ENCODE measurements at places on chromosomes 5 and 9.

DNA sequence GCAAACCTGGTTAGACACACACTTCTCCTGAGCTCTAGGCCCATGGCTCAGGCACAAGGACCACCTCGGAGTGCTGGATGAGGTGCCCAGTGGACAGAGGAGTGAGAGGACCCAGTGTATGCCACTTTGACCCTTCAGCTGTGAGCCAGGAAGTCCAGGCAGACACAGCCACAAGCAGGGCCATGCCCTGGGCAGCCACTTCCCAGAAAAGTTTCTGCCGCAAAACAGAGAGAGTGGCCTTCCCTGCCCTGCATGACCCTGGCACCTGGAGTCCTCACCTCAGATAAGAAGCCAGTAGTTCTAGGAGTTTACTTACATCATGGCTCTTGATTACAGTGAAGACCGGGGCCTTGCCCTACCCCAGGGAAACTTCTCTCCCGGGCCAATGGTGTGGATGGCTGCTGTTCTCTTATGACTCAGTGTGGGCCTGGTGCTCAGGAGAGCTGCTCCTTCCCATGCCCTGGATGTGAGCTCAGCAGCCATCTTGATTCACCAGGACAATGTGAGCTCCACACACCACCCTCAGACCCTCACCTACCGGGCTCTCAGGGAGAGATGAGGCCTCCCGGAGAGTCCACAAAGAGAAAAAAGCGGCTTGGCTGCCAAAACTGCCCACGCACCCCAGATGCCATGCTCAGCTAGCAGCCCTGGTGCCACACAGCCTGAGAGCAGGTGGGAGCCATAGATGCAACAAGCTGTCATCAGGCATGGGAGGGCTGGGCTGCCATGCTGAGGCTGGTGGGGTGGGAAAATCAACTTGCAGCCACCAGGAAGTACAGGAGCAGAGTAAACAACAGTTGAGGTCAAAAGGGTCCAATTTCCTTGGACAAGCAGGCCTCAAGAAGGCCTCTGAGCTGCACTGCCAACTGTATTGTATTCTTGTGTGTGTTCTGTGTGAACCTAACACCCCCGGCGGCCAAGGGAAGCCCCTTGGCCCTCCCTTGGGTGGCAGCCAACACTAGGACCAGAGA, 11.7 kb upstream of the IRF1 start:
- DNase-seq, result no peak

- DNase-seq, result no peak
These were observed 622 bp upstream of the ISL1 start for GRCh38 chr5:51382521-51383130.

DNA sequence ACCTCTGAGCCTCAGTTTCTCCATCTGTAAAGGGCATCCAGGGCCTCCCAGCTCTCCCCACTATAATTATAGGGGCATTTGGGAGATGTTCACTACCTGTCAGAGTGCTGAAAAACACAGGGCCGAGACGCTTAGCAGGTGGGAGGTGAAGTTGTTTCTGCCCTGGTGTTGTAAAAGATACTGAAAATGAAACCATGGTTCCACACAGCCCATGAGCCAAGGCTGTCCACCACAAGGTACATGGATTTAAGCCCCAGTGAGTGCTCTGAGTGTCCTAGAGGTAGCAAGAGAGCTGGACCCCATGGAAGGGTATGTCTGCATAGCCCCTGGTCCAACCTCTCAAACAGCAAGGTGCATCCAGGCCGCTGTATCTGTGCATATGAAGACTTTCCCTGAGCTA, 137.5 kb downstream of the C5orf15 start:
- no peak for DNase-seq

GRCh38 chr9:136093995-136094881, 851 bp downstream of the NACC2 start:
- peak; percentile 40 for DNase-seq

DNA sequence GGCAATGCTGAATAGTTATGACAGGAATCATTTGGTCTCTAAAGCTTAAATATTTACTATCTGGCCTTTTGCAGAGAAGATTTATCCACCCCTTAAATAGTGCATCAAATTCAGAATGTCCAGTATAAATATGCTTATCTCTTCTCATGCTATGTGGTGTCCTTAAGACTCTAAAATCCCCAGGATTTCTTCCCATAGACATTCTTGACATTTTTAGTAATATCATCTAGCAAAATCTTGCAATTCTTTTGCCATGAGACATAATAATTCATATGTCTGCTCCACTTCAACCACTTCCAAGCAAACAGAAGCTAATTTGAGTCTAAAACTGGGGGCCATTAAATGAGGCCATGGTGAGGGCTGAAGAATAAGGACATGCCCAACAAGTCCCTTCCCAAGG, 1923.4 kb upstream of the CDH9 start:
- DNase-seq, result no peak

- no peak for DNase-seq
These were observed 55.2 kb upstream of the TUSC1 start for GRCh38 chr9:25733336-25733982.

GRCh38 chr5:178323961-178324360, 91.4 kb upstream of the PHYKPL start:
- no peak for DNase-seq

DNA sequence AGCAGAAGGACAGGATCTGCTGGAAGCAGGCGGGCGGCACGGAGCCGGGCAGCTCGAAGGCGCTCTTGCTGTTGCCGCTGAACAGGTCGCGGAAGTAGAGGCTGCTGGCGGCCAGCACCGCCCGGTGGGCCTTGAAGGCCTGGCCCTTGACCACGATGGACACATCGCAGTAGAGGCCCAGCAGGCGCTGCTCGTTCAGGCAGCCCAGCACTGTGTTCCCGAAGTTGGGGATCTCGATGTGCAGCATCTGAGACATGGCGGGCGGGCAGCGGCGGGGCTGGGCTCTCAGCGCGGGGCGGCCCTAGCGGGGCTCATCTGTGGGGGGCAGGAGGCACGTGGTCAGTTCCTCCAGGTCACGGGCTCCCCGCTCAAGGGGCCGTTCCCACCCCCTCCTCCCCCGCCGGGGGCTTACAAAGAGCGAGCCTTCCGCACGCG, 44.8 kb downstream of the NACC2 start:
- no peak for DNase-seq

GRCh38 chr9:113720495-113720894, 155.6 kb upstream of the ZNF618 start:
- no peak for DNase-seq

- DNase-seq, result peak; percentile 63
These were observed 56.7 kb downstream of the MAPKAP1 start for GRCh38 chr9:125650271-125650737.

- DNase-seq, result no peak
These were observed 850.6 kb upstream of the WWC1 start for GRCh38 chr5:167440846-167441245.

GRCh38 chr5:10172247-10172646, 77.4 kb downstream of the ATPSCKMT start:
- no peak for DNase-seq

DNA sequence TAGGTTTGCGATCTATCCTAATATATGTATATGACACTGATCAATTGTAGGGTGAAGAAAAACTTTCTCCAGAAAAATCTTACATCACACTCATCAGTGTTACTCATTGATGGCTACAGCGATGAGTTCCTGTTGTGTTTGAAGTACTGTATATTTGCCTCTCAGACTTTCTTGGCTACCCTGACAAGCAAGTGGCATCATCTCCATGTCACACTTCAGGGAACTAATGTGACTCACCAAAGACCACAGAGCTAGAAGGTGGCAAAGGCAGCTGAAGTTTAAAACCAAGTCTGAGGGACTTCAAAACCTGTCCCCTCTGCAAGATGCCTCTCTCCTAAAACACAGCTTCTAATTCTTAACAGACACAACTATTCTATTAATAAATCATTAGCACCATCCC, 451.4 kb downstream of the CTNND2 start:
- no peak for DNase-seq

- DNase-seq, result peak; percentile 63
These were observed 5.1 kb downstream of the TLN1 start for GRCh38 chr9:35726931-35727330.

- no peak for DNase-seq
These were observed 98.3 kb downstream of the SUSD1 start for GRCh38 chr9:112076814-112077213.

- peak; percentile 84 for DNase-seq
These were observed 17.4 kb upstream of the RARS1 start for GRCh38 chr5:168468836-168469235.

DNA sequence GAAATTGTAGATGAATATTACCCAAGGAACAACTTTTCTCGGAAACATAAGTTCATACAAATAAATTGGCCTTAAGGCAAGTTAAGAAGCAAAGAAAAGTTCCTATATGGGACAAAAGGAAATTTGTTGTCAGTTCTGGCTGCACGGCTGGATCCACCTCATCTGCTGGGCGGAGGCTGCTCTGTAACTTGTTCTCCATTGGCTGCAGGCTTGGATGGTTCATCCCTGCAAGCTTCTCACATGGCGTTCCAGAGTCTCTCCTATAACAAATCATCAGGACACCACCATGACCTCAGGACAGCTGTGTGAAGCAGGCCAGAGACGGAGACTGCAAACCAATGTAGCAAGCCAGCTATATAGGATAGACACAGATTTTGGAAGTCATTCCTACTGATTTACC, 81.4 kb upstream of the DAB2 start:
- no peak for DNase-seq

- DNase-seq, result no peak
These were observed 23.3 kb upstream of the NDUFB6 start for GRCh38 chr9:32596096-32596865.

- DNase-seq, result no peak
These were observed 9.7 kb downstream of the FGFR4 start for GRCh38 chr5:177096162-177097015.

- DNase-seq, result peak; percentile 11
These were observed 512 bp downstream of the AK1 start for GRCh38 chr9:127876764-127877562.

- peak; percentile 37 for DNase-seq
These were observed 199.4 kb downstream of the AUH start for GRCh38 chr9:91162311-91162710.

DNA sequence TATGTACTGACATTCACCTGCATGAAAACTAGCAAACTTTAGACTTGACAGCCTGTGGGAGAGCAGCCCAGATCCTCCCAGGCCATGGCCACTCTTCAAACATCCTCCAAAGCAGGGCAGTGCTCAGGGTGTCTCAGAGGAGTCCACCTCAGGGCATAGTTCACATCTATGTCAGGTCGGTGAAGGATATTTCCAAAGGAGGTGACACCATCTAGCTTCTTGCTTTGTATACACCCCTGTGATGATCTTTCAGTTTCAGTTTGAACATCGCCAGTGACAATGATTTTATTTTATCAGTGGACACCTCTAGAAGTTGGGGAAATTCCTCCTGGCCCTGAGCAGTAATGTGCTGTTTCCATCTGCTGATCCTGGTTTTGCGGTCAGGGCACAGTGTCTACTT, 20.1 kb downstream of the CDK20 start:
- DNase-seq, result no peak

- no peak for DNase-seq
These were observed 157.2 kb upstream of the PHYKPL start for GRCh38 chr5:178389796-178390195.

DNA sequence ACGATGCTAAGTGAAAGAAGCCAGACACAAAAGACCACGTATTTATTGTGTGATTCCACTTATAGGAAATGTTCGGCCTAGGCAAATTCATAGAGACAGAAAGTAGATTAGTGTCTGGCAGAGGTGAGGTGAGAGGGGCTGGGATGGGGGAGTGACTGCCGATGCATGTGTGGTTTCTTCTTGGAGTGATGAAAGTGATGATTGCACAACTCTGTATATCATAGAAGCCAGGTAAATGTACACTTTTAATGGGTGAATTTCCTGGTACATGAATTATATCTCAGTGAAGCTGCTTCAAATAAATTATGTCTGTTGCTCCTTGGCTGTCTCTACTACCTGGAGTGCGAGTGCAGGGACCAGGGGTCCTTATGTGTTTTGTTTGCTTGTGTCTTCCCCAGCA, 76.2 kb upstream of the PTCH1 start:
- DNase-seq, result no peak

DNA sequence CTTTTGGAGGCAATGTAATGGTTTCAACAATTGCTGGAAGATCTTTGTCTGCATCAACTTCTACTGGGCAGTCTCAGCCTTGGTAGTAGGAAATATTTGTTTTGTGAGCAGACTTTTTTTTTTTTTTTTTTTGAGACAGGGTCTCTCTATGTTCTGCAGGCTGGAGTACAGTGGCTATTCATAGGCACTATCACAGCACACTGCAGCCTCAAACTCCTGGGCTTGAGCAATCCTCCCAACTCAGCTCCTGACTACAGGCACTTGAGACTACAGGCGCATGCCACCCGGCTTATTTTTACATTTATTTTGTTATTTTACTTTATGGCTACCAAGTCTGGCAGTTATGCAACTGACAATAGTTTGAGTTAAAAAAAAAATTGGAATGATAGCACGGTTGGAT, 187.3 kb downstream of the SNX18 start:
- DNase-seq, result no peak

- DNase-seq, result no peak
These were observed 481.1 kb downstream of the NR2F1-AS1 start for GRCh38 chr5:93099902-93100347.

- DNase-seq, result no peak
These were observed 122.0 kb downstream of the GALNT10 start for GRCh38 chr5:154312576-154312975.

GRCh38 chr9:94761481-94761880, 35.0 kb downstream of the AOPEP start:
- DNase-seq, result no peak

DNA sequence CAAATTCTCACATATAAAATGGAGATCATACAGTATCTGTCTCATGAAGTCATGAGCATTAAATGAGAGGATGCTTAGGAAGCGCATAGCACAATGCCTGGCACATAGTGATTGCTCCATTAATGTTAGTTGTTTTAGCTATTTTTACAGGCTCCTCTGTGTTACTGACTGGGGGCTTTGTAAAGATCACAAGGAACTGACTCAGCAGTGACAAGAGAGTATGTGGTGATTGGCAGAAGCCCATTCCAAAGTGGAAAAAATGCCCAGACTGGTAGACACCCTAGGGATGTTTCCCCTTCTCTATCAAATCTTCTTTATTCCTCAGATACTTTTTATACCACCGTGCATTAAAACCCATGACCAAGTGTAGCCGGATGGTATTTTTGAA, 33.5 kb downstream of the ABLIM3 start:
- peak; percentile 18 for DNase-seq

GRCh38 chr9:138020120-138020794, 142.7 kb downstream of the CACNA1B start:
- DNase-seq, result no peak

DNA sequence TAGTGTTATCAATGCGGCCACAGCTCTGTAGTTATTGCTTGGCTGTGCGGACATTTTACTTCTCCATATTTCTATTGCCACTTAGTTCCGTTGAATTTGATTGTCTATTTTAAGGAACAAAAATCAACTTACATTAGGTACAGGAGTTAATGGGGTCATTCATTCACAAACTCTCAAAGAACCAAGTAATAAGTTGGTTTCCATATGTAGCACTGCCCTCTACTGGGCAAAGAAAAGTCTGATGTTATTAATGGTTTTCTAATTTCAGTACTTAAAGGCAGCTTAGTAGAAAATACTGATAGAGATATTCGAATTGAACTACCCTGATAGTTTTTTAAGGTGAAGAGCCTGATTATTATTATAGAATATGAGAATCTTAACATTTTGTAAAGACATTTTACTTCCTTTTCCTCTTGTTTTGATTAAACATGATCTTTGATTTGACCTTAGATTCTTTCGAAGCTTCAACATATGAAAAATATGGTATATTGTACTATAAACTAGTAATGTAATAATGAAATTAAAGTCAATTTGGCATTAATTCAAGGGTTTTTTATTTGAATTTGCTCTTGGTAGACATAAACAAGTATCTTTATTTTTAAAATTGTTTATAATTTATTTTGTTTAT, 119.5 kb upstream of the CTNND2 start:
- peak; percentile 20 for DNase-seq

GRCh38 chr9:71744754-71745521, 23.4 kb downstream of the CEMIP2 start:
- no peak for DNase-seq

Measured in HFFc6 (cell line).